NCI-H2171 treated with DMSO at 0.1 percent for 48 hours (cell line): ENCODE measurements at places on chromosomes 5 and 9.
A peak's percentile ranks its signal among the peaks of the same experiment; 100 is the strongest.

DNA sequence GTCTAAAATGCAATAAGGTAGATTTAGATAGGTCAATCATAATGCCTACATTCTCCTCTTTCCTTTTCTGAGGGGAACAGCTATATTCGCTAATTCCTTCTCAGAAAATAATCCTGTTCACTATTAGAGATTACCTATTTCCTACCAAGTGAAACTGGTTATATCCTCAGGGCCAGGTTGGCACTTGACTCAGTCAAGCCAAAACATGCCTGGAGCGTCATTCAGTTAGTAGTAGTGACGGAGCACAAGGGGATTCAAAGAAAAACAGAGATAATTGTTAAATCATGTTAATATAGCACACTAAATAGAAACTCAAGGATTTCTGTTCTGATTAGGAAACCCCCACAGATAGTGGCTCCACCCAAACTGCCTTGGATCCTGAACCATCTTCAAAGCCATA lies 515.4 kb upstream of the PTPRD start:
- peak; percentile 5 for DNase-seq

- DNase-seq, result no peak
Observed at GRCh38 chr9:19186232-19186631, 44.3 kb upstream of the DENND4C start.

- no peak for DNase-seq
Observed at GRCh38 chr5:7824995-7825394, 25.9 kb downstream of the CFAP90 start.

DNA sequence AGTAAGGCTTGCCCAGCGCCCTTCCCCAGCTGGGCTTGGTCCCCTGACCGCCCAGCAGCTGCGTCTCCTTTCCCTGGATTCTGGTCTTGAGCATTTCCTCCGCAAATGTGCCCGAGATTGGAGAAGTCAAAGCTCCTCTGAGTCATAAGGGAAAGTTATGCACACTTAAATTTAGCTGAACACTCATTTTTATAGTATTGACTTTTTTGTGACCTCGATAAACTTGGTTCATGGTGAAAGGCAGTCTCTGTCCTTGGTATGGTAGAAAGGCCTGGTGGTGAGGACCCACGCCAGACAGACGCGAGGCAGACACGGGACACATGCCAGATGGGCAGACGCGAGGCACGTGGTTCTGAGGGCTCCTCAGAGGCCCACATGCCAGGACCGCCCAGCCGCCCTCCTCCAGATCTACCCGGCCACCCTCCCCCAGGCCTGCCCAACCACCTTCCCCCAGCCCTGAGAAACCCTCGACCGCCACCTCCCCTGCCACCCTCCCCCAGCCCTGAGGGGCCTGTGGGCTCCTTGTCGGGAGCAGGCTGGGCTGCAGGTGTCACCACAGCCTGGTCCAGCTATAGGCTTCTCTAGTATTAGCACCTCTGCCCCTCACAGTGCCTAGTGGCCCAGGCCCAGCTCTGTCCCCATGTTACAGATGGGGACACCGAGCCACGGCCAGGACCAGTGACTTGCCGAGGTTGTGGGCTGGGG lies 60.9 kb upstream of the CACNA1B start:
- DNase-seq, result no peak

DNA sequence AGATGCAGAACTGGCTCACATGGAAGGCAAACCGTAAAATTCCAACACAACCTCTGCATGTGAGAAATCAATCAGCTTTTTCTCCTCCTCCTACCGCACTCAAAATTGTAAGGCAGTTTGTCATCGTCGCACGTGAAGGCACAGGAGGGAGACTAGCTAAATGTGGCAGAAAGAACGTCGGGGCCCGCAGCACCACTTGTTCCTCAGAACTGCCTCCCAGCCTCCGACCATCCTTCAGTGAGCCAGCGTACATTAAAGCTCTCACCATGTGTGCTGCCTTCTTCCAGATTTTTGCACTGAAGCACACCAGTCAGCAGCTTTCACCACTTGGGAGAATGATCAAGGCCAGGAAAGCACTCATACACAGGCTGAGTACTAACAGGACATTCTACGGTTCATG lies 105.9 kb downstream of the RFX3 start:
- no peak for DNase-seq

GRCh38 chr9:7879551-7880245 lies 80.1 kb upstream of the DMAC1 start:
- peak; percentile 71 for DNase-seq

DNA sequence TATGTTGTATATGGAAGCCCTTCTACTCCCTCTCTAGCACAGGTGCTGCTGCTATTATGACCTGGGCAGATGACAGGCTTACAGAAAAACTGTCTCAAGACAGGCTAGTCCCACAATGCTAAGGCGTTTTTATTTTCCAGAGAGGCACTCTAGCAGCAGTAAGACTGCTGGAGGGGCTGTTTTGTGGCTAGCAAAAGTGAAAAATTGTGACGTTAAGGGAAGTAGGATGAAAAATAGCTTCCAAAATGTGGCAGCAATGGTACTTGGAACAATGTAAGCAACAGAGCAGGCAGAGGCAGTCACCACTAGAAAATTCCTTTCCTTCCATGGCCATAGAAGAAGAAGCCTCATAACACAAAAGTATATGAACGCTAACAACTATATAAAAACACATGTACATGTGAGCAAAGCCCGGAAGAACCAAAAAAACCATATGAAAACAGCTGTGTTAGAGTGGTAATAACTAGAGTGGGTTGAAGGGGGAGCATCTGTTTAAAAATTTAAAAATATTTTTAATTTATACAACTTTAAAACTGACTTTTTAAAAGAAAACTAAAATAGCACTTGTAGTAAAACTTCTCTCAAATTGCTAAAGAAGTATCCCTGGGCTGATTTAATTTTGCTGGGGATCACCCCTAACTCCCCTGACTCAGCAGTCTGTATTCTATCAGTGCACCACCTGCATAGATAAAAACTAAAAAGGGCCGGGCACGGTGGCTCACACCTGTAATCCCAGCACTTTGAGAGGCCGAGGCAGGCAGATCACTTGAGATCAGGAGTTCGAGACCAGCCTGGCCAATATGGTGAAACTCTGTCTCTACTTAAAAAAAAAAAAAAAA lies 30.6 kb downstream of the CLINT1 start:
- DNase-seq, result no peak

- no peak for DNase-seq
Observed at GRCh38 chr9:134178768-134179551, 14.6 kb upstream of the RNU6ATAC start.

- no peak for DNase-seq
Observed at GRCh38 chr5:81908044-81908443, 63.8 kb upstream of the ATG10 start.

- DNase-seq, result no peak
Observed at GRCh38 chr9:72465593-72465984, 55.8 kb upstream of the TMC1 start.

- DNase-seq, result no peak
Observed at GRCh38 chr9:81335879-81336421, 353.4 kb downstream of the TLE1 start.

DNA sequence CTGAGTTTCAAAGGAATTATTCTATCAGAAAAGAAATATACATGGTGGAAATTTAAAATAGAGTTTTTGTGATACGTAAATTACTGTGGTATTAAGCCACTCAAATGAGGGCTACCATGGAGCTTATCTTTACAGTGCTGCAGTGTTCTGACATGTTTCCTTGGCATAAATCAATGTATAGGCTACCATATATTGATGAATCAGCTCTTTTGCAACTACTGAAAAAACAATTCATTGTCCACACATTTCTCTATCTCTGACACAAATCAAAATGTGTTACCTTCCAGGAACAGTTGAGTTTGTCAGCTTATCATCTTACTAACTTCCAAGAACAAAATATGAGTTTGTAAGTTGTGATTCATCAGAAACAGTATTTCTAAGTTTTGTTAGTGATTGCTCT lies 140.3 kb upstream of the CDH18 start:
- DNase-seq, result no peak

GRCh38 chr5:67010684-67011409 lies 185.8 kb downstream of the CD180 start:
- DNase-seq, result peak; percentile 55

DNA sequence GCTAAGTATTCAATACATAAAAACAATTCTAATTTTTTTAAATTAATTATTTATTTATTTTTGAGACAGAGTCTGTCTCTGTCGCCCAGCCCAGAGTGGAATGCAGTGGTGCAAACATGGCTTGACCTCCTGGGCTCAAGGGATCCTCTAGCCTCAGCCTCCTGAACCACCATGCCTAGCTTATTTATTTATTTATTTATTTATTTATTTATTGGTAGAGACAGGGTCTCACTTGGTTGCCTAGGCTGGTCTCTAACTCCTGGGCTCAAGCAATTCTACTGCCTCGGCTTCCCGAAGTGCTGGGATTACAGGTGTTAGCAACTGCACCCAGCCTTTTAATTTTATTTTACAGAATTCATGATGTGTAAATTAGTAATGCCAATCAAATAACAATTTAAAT lies 33.7 kb upstream of the ZFYVE16 start:
- DNase-seq, result no peak

- DNase-seq, result no peak
Observed at GRCh38 chr5:664994-665360, 28.2 kb downstream of the TPPP start.

DNA sequence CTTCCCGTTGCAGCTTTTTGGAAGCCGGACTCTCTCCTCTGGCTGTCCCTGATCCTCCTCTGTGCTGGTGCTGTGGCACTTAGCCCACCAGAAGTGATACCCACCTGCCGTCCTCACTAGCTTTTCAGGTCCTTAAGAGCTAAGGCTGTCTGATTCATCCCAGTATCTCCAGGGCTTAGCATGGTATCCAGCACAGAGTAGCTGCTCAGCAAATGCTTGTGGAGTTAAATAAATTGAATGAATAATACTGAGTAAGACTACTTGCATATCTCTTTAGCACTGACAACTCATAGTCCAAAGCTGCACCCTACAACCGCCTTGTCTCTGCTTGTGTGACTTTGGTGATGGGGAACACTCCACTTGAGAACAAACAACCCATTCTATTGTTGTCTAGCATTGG lies 7.7 kb upstream of the XPA start:
- DNase-seq, result no peak

DNA sequence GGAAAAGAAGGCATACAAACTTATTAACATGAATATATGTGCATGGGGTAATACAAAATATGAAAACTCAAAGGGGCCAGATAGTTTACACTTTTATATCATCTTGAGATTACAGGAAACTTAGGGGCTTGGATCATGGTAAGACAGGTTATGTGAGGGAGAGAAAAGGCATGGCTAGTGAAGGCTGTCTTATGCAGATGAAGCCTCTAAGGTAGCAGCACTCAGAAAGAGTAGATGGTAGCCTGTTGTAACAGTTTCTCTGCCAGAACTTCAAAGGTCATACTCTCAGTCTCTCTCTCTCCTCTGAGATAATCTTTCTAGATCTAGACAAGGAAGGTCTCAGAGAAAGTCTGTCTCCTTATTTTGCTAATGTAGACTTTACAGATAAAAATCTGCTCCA lies 57.2 kb upstream of the FGF10 start:
- no peak for DNase-seq

DNA sequence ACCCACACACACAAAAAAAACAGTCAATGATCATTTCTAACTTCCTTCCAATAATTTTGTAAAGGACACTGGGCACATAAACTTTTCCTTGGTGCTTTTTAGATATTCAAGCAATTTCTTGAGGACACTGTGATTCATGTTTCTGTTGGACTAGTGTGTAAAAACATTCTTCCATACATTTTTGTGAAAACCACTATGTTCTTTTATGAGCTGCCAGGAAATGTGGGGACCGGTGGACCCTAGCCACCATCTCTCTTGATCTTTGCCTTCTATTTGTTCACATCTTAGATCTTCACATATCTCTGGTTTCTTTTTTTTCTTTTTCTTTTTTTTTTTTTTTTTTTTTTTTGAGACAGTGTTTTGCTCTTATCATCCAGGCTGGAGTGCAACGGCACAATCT lies 287.4 kb downstream of the GLIS3 start:
- no peak for DNase-seq

GRCh38 chr9:122191584-122191983 lies 31.9 kb downstream of the MORN5 start:
- DNase-seq, result no peak
